ENCODE measurements at places on chromosomes 13 and 19.

- no peak for DNase-seq
These were observed at the start of gene GSX1 for GRCh38 chr13:27792393-27793218. Gene GSX1 (plus strand): TSS chr13:27792483. CDS start chr13:27792691, 208 bp downstream.

GRCh38 chr19:50238043-50238442, 34.6 kb downstream of the MYH14 start:
- DNase-seq = no peak

GRCh38 chr19:45099467-45100191, 6.7 kb downstream of the PPP1R37 start:
- DNase-seq = no peak

- DNase-seq = no peak
These were observed 4.3 kb upstream of the PARP4 start for GRCh38 chr13:24516919-24517318.

DNA sequence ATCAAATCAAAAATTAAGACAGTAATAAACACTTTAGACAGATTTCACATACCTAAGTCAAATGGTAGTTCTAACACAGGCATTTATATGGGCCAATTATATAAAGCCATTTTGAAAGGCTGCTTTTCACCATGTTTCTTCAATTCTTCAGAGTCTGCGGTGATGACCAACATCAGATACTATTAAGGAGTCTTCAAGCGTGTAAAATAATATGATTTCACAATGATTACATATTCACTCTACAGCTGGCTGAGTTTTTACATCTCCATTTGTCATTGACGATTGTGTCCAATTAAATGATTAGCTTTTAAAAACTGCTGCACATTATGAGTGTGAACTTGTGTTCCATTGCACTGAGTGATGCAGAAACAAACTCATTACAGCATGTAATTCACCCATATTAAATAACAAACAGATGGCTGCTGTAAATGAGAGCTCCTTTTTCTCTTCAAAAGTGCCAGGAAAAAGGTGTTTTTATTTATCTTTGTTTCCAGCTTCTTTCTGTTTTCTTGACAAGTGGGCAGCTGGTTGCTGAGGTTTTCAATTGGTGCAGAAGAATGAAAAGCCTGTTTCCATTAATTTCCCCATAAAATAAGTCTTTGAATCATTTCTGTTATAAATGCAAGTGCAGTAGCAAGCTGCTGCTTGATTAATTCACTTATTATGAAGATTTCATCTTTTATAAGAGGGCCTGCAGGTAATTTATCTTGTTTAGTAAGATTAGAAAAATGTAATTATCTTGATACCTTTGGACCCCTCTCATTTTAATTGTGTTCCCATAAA, 676.1 kb upstream of the KLHL1 start:
- no peak for DNase-seq

DNA sequence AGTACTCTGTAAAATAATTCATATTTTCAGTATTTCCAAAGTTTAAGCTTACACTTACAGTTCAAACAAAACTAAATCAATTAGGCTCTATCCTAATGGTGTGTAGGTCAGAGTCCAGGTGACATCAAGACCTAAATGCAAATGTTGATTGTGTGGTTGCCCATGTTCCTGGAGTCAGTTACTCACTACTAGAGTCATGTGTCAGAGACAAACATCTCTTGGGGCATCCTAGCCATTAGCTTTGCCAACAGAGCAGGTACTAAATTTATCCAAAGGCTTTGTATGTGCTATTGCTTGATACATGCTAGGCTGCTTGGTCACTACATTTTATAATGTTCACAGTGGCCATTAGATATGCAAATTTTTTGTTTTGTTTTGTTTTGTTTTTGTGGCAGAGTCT, 11.7 kb downstream of the SPRY2 start:
- no peak for DNase-seq

DNA sequence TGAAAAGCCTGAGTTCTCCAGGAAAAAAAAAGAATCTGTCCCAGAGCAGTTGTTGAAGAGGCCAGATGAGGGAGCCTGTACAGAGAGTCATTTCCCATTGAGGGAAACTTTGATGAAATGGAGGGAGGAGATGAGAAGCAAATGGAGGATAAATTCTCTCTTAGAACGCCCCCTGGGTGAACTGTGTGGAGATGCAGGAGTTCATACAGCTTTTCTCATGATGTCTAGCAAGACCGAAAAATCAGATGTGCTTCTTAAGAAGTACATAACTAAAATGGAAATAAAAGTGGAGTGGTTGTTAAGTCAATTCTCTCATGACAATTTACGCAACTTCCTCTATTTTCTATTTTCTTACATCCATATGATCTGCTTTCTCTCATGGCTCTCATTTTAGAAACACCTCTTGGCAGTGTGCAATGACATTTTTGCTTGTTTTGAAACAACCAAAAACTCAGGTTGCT, 1263.1 kb downstream of the PCDH9 start:
- DNase-seq = no peak

DNA sequence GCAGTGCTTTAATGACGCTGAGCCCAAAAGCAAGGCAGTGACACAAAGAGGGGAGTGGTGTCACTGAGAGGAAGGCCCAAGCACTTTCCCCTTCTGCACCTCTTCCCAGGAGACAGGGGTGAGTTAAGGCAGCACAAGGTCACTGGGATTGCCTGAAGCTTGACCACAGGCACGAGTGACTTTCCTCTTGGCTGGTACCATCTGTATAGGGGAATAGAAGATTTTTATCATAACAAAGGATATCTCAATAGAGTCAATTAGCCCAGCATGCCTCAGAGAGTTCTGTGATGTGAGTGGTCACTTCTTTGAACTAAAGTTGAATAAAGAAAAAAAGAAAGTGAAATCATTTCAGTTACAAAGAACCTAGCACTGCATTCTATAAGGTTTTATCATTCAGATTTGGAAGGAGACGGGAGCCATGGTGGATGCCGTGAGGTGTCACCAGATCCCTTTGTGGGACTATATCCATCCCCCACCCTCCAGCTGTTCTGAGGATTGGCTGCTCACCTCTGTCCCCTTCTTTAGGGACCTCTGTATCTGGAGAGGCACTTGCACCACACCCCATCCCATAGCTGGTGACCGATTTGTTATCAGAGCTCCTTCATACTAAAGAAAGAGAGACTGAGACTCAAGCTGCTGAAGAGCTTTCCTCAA, 291.2 kb downstream of the DCT start:
- DNase-seq = no peak

DNA sequence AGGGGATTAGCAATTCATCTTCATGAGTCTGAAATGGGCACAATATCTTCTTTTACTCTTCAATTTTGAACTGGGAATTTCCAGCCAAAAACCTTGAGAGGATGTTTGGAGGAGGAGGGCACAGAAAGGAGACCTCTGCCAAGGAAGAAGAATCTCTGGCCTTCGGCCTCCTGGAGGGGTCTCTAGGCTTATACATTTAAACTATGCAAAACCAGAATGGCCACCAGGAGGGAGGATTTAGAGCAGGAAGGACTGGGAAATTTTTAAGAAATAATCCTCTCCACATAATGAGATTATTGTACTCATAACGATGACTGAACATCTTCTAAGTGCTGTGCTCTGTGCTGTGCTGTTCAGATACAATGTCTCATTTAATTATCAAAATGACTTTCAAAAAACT, 325.9 kb downstream of the NDFIP2 start:
- DNase-seq = no peak

- DNase-seq = no peak
These were observed 82.0 kb upstream of the SHISA2 start for GRCh38 chr13:26133851-26134250.

DNA sequence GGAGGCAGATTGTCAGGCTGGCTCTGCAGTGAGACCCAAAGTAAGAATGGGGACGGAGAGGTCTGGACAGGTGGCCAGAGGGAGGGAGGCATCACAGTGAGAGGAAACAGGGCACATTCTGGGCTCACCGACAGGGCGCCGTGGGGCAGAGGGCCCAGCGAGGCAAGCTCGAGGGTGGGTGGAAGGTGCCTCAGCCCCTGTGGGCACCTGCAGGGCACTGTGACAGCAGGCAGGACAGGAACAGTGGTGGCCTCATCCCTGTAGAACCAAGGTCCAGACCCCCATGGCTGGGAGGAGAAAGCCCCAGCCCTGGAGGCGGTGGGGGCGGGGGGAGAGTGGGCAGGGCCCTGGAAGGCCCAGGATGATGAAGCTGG, 27.7 kb downstream of the PIP5K1C start:
- no peak for DNase-seq

GRCh38 chr19:49874503-49875157, 2.5 kb downstream of the AKT1S1 start:
- no peak for DNase-seq

DNA sequence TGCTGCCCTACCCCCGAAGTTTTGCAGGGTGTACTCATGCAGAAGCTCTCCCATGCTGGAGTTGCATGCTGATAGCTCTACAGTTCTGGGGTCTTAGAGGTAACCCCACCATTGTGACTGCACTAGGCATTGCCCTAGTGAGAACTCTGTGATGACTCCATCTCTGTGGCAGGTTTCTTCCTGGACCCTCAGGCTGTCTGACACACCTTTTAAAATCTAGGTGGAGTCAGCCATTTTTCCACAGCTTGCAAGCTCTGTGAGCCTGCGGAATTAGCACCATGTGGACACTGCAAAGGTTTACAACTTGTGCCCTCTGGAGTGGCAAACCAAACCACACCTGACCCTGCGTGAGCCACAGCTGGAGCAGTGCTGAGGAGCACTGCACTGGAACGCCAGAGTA, 636.2 kb upstream of the SPRY2 start:
- no peak for DNase-seq

GRCh38 chr19:51743405-51743804, 8.3 kb downstream of the FPR1 start:
- DNase-seq = no peak

DNA sequence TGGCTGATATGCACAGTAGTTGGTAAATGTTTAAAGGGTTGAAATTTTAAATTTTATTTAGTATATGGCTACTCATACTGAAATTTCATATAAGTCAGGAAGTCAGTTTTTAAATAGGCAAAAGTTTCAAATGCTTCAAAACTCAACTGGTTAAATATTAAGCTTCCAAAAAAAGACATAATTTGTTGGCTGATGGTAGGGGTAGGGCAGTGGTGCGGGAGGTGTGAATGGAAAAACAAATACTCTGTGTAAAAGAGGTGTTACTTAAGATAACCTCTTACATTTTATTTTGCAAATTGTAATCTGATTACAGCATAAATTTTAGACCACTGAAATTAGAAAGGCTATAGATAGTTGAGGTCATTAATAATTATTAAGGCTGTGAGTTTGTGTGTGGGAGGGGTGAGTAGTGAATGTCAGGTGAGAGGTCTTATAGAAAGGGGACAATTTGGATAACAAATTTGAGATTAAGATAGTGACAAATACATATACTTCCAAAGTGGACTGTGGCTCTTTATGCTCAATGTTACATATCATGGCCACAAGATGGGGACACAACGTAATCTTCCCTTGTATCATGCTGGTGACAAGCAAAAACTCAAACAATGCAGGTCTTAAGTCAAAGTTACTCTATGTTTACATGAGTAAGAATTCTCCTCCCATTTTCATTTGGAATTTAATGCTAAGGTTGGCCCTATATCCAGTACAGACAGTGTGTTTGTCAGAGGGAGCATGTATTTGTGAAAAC, 36.6 kb upstream of the OXGR1 start:
- DNase-seq = no peak

DNA sequence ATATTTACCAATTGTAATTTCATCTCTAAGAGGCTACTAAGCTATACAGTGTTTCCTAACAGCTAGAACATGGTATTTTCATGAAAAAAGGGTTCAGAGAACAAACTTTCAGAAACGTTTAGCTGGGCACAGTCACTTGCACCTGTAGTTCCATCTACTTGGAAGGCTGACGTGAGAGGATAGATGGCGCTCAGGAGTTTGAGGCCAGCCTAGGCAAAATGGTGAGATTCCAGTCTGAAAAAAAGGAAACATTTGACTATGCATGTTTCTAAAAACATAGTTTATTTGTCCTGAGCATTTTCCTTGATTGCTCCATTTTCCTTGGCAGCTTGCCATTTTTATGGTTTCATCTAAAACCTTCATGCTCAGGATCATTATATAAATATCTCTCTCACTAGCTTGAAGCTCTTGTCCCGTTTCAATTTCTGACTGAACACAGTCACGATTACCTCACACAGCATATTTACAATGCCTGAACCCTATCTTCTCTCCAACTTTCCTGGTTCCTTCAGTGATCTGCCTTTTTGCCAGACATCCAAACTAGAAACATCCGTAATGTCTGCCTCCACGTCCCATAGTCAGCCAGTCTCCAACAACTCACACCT, 200.8 kb downstream of the RGCC start:
- no peak for DNase-seq

GRCh38 chr19:46599716-46600373, 1.3 kb upstream of the CALM3 start:
- no peak for DNase-seq

DNA sequence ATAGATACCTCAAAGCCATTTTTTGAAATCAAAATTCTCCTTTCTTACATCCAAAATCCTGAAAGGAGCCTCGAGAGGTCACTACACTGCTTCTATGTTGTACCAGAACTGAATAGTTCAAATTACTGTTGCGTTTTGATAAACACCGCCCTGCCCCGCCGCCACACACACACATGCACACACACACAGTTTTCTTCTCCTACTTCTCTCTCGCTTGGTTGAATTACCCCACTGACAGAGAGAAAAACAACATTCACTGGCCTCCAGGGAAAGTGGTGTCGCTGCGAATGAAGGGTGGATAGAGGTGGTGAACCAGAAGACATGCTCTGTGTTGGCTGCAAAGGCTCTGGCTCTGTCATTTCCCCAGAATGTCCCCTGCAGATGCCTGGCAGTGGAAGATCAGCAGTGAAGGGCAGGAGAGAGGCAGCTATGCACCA, 183.4 kb upstream of the RFC3 start:
- DNase-seq = no peak

- no peak for DNase-seq
These were observed 1681.5 kb downstream of the EFNB2 start for GRCh38 chr13:104854007-104854406.

DNA sequence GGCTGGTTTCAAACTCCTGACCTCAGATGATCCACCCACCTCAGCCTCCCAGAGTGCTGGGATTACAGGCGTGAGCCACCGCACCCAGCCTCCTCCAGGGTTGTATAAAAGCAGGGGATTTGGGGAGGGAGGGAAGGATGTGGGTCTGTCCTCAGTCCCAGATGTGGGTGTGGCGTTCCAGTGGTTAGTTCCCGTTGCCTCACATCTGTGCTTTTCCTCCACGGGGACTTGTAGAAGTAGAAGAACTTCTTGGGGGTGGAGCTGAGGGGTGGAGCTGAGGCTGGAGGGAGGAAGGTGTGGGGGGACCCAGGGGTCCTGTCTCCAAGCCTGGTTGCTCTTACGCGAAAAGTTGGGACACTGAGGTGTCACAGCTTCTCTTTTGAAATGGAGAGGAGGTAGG, 514 bp upstream of the MCEMP1 start:
- DNase-seq = no peak

DNA sequence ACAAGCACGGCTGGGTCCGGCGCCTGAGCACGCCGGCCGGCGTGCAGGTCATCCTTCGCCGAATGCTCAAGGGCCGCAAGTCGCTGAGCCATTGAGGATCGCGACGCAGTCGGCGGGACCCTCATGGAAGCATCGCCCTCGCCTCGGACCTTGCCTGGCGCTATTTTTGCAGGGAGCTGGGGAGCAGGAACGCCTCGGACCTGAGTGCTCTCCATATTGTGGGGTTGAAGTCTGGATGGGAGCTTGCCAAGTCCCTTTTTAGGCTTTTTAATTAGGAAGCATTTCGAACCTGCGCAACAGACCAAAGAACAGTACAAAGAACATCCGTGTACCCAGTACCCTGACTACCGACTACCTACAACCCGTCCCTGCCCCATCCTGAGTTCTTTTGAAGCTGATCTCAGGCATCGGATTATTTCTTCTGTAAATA, 628 bp downstream of the MRPL34 start:
- DNase-seq = no peak

All from activated CD4-positive, alpha-beta T cell treated with anti-CD3 and anti-CD28 coated beads, Interleukin-2, amount 50 U/mL, for 4 hours (primary cell).